ENCODE measurements at places on chromosomes 16 and 17. TPM values are rescaled to one million over a fixed set of nuclear protein-coding genes. Genes with fewer than 3 reads are reported as not detected.

Gene TBX2
- 3.6 TPM for total RNA-seq

Gene ASPA
- not detected for total RNA-seq

DNA sequence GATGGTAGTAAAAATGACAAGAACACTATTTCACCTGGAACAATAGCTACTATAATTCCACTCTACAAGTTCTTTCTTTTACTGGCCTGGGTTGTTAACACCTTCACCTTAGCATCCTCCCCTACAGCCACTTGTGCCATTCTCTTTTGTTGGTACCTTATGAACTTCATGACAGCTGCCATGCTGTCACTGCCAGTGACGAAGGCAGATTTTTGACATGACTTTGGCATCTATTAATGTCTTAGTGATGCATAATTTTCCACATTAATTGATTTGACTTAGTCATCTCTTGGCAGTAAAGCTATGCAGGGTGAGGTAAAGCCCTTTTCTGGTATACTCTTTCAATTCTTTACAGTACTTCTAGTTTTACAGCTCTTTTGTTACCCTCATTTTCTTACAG lies 207.9 kb downstream of the TANC2 start:
- DNase-seq = no peak

DNA sequence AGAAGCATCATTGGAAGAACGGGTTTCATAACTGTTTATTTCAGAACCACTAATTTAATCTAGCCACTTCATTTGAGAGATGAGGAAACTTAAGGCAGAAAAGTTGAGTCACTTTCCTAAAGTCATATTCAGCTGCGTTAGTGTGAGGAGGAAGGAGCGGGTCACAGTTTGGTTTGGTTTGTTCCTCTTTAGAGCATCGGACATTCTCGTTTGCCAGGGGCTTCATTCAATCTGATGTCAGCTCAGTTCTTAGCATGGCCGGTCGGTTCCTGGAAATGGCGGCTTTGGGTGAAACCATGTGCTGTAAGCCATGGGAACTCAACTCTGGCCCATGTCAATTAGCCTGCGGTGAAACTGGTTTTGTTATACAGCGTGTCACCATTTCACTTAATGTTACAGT lies 186.5 kb downstream of the LGALS9B start:
- DNase-seq = no peak

GRCh38 chr16:51939378-51939871 lies 607.5 kb downstream of the TOX3 start:
- no peak for DNase-seq

- DNase-seq = no peak
Measured at GRCh38 chr16:82701442-82701955, 74.7 kb downstream of the CDH13 start.

All from progenitor cell of endocrine pancreas (in vitro differentiated cells).